ENCODE measurements at places on chromosomes 2 and 18.

DNA sequence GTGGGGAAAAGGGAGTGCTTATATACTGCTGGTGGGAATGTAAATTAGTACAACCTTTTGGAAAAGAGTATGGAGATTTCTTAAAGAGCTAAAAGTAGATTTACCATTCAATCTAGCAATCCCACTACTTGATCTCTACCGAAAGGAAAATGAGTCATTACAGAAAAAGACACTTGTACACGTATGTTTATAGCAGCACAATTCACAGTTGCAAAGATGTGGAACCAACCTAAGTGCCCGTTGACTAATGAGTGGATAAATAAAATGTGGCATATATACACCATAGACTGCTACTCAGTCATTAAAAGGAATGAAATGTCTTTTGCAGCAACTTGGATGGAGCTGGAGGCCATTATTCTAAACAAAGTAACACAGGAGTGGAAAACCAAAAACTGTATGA lies 29.5 kb downstream of the FLACC1 start:
- DNase-seq: no peak

- no peak for DNase-seq
These were observed 9.3 kb downstream of the NOSTRIN start for GRCh38 chr2:168811696-168812095.

GRCh38 chr2:208619993-208620392 lies 213.4 kb downstream of the PTH2R start:
- DNase-seq: no peak

DNA sequence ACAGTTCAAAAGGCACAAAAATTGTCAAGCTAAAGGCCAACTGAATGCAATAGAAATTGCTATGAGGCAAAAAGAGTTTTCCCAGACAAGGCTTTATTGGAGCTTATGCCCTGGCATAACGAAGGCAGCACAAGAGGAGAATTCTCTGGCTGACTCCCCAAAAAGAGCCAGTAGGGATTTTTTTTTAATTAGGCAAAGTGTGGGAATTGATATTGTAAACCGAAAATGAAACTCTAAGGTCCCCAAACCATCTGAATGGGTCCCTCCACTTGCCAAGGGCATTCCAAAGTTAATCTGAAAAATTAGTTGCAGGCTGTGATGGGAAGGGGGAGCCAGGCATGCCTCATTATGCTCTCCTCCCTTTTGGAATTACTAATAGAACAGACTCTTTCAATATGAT lies 118.9 kb downstream of the SPOPL start:
- DNase-seq: no peak

GRCh38 chr2:159617100-159617499 lies 752 bp upstream of the BAZ2B start:
- peak; percentile 16 for DNase-seq

GRCh38 chr2:129479892-129480291 lies 499.6 kb upstream of the RAB6C start:
- DNase-seq: no peak

DNA sequence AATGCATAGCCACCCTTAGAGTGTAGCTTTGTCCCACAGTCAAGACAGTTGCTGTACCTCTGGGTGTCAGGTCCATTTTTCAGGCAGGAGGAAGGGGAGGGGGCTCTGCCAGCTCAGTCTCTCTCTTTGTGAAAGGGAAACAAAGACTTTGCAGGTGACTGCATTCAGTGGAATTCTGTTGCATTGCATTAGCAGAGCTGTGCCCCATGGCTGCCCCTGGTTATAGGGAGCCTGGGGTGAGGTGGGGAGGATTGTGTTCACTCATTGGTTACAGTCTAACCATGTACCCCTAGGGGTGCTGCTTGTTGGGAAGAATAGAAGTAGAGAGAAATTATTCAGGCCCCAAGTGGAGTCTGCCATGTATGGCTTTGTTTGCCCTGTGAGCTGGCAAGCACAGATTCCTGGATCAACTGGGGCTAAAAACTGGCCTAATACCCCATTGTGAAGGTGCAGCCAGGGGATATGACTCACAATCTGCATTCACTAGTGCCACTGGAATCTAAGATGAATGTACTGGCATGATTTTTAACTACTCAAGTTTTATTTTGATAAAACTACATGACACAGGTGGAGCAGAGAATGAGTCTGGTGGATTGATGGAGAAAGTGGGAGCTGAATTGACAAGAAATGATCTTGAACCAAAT lies 118.4 kb downstream of the SH3BP4 start:
- DNase-seq: peak; percentile 56

DNA sequence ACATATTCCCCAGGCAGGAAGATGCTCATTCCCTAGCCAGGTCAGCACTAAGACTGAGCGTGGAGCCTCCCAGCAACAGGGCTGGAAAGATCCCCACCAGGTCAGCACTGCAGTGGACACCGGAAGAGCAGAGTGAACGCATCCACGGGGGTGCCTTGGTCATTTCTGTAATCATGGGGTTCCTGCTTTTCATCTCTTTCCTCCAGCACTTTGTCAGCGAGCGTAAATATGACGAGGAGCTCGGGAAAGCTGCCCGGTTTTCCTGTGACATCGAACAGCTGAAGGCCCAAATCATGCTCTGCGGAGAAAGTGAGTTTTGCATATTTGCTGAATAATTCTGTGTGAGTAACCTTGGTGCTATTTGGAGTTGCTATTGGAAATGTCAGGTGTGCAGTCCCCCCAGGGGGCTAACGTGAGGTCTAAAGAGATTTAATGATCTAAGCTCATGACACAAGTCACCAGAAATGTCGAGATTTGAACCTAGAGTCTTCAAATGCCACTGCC lies 40.1 kb downstream of the KCTD18 start:
- DNase-seq: no peak

DNA sequence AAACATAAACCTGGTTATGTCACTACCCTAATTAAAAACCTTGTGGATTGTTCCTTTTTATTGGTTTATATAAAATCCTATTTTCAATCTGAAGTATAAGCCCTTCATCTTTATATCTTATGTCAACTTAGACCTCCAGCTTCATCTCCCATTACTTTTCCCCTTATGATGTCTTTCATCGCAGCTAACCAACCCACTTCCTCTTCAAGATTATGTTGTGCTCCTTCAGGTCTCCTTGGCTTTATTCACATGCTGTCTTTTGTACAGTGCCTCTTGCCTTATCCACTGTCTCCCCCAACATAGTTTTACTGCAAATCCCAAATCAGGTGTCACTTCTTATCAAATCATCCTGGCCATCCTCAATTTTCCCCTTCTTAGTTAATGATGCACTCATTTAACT lies 25.9 kb downstream of the MBD5 start:
- no peak for DNase-seq

DNA sequence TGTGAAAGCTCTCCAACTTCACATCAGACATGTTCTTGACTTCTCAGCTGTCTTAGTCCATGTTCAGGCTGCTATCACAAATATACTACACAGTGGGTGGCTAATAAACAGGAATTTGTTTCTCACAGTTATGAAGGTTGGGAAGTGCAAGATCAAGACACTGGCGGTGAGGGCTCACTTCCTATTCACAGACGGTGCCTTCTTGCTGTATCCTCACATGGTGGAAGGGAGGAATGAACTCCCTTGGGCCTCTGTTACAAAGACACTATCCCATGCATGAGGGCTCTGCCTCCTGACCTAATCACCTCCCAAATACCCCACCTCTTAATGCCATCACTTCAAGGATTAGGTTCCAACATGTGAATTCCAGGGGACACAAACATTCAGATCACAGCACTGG lies 9.7 kb downstream of the UXS1 start:
- DNase-seq: no peak

DNA sequence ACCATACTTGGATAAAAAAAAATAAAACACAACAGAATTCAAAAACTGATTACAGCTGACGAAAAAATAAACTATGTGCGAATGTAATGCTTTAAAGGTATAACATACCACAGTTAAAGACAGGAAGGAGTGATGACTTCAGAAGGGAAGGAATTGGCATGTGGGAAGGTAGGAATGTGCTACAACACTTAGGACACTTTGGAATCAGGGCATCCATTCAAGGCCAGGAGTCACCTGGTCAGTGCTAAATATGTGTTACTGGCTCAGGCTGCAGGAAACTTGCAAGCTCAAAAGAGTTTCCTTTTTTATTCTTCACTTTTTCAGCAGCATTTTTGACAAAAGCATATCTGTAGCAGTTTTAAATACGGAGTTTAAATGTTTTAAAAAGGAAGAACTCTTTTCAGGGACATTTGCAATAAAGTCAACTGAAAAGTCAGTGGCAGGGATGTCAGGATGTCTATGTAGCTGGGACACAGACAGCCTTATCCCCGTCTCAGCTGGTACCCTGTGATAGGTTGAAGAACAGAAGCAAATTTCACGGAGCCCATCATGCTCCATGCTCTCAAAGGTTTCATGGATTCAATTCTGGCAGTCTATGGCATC lies 138.0 kb upstream of the KLHL14 start:
- no peak for DNase-seq

- DNase-seq: no peak
These were observed 22.1 kb upstream of the MEIS1 start for GRCh38 chr2:66412874-66413273.

- DNase-seq: no peak
These were observed 304.6 kb downstream of the MYCN start for GRCh38 chr2:16244966-16245320.

GRCh38 chr2:23148342-23148741 lies 236.6 kb upstream of the KLHL29 start:
- DNase-seq: no peak

- DNase-seq: no peak
These were observed 1.3 kb downstream of the RASGRP3 start for GRCh38 chr2:33477473-33478468.

- no peak for DNase-seq
These were observed 15.2 kb upstream of the SCYGR1 start for GRCh38 chr2:227402959-227403358.

GRCh38 chr2:62672601-62673000 lies 32.9 kb upstream of the EHBP1 start:
- peak; percentile 53 for DNase-seq

GRCh38 chr2:41698678-41699422 lies 349.0 kb upstream of the PKDCC start:
- DNase-seq: peak; percentile 6

DNA sequence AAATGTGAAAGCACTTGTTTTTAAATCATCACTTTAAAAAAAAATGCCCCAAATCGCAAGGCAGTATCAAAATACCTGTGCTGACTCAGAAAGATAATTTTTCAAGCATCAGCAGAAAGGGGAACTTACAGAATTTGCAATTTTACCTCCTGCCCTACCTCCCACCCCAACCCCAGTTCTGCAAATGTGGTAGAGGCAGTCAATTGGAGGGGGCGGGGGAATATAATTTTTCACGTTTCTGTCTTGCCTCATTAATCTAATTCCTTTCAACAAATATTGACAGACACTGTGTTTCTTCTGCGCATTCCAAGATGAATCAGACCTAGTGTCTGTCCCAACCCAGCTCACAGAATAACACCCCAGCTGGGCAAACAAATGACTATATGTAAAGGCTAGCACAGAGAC lies 76.8 kb downstream of the ALPK2 start:
- peak; percentile 43 for DNase-seq
